ENCODE measurements at places on chromosomes 3 and 15.

GRCh38 chr3:142243134-142243533 is 17.7 kb upstream of the GK5 start:
- no peak for DNase-seq

DNA sequence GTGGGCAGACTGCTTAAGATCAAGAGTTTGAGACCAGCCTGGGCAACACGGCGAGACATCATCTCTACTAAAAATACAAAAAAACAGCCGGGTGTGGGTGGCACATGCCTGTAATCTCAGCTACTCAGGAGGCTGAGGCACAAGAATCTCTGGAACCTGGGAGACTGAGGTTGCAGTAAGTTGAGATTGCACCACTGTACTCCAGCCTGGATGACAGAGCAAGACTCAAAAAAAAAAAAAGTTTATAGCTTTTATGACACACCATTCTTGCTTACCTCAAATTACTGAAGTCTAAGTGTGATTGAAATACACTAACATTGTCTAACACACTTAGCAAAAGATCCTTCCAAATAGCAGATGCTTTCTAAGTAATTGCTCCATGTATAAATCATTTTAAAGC is 207.6 kb downstream of the STAG1 start:
- no peak for DNase-seq

GRCh38 chr3:148389916-148390315 is 307.8 kb upstream of the AGTR1 start:
- DNase-seq, result no peak

- no peak for DNase-seq
These were observed 301.4 kb downstream of the OCA2 start for GRCh38 chr15:27797765-27798164.

Data from ecto neural progenitor cell (in vitro differentiated cells).